ENCODE measurements at places on chromosomes 2 and 18.
A peak's percentile ranks its signal among the peaks of the same experiment; 100 is the strongest.

- no peak for DNase-seq
Measured at GRCh38 chr2:127759931-127760330, 51.0 kb downstream of the WDR33 start.

DNA sequence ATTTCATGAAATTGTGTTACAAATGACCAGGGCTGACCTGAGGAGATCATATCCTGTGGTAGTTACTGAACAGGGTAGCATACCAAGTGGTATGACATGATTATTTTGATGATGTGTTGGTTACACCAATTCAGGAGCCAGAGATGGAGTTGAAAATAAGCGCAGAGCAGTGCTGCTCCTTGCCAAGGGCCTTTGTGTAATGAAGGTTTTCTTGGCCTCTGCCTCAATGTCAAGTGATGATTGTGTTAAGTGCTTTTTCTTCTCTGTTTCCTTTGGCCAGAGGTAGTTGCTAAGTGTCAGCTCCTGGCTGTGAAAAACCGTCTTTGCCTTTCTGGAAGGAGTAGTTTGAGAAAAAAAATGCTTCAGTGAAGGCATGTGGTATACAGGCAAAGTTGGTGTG is 131.2 kb downstream of the CERS6 start:
- no peak for DNase-seq

GRCh38 chr2:118853651-118854291 is 6.3 kb upstream of the EN1 start:
- no peak for DNase-seq

DNA sequence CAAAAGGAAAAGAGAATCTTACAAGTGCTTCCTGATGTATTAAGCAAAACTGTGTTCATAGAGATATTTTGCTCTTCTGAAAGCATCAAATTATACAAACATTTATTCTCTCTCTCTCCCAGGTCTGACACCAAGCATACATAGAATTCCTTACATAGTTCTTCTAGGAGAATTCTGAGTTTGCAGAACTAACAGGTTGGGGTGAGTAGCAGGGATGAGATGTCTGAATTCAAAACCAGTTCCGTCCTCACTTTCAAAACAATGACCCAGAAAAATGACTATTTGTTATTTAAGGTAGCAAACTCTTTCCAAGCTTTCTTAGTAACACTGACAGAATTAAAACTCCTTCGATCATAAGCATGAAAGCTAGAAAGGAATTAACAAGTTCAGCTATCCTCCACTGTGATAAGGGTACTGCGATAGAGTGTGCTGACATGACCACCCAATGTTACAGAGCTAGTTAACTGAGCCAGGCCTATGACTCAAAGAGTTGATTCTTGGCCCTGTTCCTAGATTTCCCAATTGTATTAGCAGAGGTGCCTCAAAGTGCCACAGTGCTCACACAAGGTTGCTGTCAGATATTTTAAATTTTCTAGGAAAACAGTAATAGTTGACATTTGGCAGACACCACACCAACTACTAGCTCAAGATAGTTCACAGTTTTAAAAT is 85.8 kb upstream of the SETBP1 start:
- peak; percentile 78 for DNase-seq

DNA sequence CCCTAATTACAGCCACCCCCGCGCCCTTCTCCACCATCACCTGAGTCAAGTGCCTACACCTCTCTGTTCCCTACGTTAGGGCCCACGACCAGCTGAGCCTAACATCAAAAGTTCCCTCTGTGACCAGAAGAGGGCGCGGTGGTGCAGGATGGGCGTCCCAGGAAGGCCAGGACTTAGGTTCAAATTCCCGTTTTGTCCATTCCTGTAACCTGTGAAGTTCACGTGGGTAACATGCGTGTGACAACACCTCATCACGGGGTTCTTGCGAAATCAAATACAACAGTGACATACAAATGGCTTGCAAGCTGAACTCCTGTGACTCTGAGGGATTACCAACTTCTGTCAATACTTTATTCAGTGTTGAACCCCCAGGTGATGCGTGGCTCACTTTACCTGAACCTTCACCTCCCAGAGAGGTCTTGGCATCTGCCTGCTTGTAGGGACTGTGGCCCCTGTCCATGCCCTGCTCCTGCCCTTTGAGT is 207.9 kb downstream of the ARL4C start:
- DNase-seq, result peak; percentile 65

DNA sequence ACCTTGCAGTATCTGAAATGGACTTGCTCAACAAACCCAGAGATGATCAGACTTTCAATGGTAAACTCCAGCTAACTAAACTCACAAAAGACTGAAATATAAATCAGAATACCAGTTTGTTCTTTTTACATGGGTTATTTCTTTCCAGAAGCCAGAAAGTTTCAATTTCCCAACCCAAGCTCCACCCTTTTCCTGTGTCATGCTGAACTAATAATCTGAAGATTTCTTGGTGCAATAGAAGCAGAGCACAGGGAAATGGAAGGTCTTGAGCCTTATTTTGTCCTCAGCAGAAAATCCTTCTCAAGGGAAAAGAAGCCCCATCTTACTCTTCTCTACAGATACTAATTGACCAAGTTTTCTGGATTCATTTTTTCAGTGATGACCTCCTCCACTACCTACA is 93.3 kb upstream of the PAPOLG start:
- DNase-seq, result no peak

- DNase-seq, result no peak
Measured at GRCh38 chr2:146764301-146764700, 1080.5 kb upstream of the ACVR2A start.

DNA sequence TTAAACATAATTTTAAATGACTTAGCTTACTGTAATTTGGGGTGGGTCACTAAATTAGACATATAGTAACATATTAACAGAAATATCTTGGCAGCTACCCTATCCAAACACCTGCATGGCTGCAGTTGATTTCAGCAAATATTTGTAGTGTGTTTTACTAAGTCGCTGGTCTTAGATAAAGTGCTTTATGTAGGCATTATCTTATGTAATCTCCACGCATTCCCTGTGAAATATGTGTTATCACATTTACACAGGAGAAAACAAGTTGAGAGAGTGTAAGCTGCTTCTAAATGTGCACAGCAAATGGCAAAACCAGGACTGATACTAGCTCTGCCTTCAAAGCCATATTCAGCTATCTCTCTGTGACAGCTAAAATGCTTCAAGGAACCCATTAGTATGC is 72.0 kb downstream of the NYAP2 start:
- DNase-seq, result no peak

GRCh38 chr2:230640540-230641011 is 72.1 kb upstream of the CAB39 start:
- DNase-seq, result no peak

GRCh38 chr2:216189410-216189809 is 80.3 kb downstream of the XRCC5 start:
- DNase-seq, result no peak

- peak; percentile 96 for DNase-seq
Measured at GRCh38 chr2:209368914-209369313, 54.9 kb upstream of the MAP2 start.

GRCh38 chr2:85230679-85231467 is 96.9 kb downstream of the TGOLN2 start:
- no peak for DNase-seq

GRCh38 chr2:44135296-44135695 is 33.4 kb upstream of the PPM1B start:
- DNase-seq, result no peak
